Activated CD4-positive, alpha-beta T cell treated with anti-CD3 and anti-CD28 coated beads, Interleukin-2, amount 50 U/mL, for 4 hours (primary cell): ENCODE measurements at places on chromosomes 12 and 14.

DNA sequence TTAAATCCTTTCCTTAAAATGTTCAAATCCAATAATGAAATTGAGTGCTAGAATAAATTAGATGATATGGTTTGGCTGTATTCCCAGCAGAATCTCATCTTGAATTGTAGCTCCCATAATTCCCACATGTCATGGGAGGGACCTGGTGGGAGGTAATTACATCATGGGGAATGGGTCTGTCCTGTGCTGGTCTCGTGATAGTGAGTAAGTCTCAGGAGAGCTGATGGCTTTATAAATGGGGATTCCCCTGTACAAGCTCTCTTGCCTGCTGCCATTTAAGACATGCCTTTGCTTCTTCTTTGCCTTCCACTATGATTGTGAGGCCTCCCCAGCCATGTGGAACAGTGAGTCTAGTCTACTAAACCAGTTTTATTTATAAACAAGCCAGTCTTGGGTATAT lies 508.5 kb downstream of the ETNK1 start:
- no peak for DNase-seq

DNA sequence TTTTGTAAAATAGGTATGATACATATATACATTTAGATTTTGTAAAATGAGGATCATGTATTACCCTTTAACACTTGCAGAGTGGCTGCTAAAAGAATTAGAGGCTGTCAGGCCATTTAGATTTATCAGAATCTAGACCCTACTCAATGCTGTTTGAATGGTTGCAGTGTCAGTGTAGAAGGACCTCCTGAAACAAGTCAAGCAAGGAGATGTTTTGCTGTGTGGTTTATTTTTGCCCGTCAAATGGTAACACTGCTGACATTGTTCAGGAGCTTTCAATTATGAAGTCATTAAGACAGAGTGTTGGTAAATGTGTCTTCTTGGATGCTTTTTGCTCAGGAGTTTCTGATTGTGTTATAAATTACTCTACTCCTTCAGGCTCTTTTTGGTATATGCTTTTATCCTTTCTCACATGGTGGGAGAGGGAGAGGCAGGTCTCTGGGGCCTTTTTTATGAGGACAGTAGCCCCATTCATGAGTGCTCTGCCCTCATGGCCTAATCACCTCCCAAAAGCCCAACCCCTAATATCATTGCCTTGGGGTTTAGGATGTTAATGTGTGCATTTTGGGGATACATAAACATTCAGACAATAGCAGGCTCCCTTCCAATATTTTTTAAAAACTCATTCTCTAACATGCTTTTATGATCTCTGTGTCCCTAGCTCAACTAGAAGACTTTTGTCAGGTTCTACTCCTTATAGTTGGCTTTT lies 16.5 kb downstream of the EID3 start:
- DNase-seq, result no peak

- DNase-seq, result no peak
Observed at GRCh38 chr14:97021571-97022168, 224.5 kb downstream of the VRK1 start.

- DNase-seq, result no peak
Observed at GRCh38 chr12:90589956-90590355, 365.0 kb downstream of the CCER1 start.

- no peak for DNase-seq
Observed at GRCh38 chr12:47038270-47038748, 41.1 kb upstream of the PCED1B start.

DNA sequence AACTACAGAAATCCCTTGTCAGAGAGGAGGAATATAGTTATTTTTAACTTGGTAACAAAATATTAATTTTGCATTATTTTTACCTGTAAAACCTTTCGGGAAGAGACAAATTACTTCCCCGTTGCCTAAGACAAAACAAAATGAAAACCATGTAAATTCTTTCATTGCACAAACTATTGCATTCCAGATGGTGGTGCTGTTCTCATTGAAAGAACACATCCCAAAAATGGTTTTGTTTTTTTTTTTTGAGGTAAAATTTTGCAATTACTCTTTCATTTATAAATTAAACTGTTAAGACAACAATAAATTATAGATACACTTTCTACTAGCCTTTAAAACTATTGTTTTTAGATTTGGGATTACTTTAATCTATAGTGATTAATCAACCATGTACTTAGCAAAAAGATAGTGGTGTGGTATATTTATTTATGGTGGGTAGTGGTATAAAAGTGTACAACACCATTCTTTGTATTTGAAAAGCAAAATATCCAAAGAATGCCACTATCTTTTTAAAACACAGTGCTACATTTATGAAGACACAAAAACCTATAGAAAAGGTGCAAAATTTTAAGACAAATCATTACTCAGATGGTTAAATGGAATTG lies 115.5 kb downstream of the SLC38A1 start:
- no peak for DNase-seq

- no peak for DNase-seq
Observed at GRCh38 chr12:15608941-15609340, 180.2 kb downstream of the EPS8 start.

DNA sequence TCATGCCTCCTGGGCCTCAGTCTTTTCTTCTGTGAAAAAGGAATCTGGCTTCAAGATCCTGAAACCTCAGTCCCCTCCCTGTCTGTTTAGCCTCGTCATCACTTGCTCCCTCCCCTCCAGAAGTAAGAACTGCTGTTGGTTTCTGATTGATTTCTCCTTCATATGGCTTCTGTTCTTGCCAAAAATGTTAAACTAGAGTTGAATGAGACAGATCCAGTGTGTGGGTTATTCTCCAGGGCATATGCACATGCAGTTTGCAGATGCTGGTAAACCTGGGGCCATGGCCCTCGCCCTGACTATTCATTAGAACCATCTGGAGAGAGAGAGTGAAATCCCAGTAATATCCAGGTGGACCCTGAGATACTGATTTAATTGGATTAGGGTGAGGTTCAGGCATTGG lies 175.1 kb downstream of the TMEM132C start:
- no peak for DNase-seq

DNA sequence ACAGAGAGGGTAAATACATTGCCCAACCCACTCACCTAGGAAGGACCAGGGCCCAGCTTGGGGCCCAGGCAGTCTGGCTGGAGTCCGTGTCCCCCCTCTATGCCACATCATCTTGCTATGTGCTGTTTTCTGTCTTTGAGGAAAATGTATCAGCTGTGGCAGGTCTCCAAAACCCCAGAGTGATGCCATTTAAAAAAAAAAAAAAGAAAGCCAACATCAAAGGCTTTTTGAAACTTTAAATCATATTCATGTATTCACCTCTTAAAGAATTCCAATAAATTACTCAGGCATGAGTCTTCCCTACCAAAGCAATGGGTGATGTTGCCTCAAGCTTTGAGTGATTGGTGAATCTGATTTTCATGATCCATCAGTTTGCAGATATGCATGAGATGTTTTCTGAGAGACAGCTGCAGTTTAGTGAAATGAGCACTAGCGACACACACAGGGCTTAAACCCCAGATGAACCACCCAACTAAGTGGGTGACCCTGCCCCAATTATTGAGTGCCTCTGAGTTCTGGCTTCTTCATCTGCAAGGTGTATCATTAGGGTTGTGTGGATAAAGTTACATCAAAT lies 6.1 kb downstream of the KRT81 start:
- no peak for DNase-seq

- DNase-seq, result no peak
Observed at GRCh38 chr12:52579468-52580465, 6.1 kb upstream of the KRT74 start.

GRCh38 chr12:2264651-2265232 lies 212.0 kb downstream of the CACNA1C start:
- DNase-seq, result no peak

DNA sequence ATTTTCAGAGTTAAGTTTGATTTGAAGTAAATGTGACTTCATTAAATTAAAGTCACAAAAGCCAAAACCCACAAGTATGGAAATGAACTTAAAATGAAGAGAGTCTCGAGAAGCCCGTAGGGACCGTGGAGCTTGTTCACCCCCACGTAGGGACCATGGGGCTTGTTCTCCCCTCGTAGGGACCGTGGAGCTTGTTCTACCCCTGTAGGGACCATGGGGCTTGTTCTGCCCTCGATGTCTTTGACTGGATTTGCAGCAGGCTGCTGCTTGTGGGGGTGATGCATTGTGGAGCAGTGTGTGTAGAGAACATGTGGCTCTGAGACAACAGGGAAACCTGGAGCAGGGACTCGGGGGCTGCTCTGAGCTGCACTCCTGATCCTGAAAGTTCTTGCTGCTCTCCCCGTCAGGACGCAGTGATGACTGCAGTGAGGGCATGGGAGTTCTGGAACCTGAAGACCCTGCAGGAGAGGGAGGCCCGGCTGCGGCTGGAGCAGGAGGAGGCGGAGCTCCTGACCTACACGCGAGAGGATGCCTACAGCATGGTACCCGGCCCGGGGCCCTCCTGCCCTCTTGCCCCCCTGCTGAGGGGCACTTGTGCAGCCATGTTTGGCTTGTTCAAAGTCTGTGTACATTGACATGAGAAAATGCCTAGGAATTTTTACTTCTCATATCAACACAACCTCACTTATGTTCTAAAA lies 94.2 kb downstream of the EP400 start:
- no peak for DNase-seq

DNA sequence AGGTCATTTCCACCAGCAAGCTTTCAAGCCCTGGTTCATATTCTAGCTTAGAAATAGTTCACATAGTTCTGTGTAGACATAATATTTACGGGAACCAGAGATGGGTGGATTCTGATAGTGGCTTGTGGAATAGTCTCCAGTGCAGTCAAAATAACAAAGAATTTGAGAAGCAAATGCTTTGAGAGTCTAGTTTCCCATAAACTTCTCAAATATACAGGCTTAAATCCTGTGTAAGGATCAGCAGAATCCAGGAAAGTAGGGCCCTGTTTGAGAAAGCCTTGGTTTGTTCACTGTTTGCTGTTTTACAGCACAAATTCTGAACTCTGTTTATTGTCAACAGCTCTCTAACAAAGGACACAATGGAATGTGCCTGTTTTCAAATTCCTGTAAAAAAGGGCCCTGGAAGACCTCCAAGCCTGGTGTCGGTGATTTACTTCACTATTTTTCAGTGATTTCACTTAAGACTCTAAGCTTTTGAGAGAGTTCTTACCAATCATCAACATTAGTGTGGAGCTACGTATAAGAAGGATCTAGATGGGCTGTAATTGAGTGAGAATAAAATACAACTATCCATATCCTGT lies 11.4 kb upstream of the FOS start:
- no peak for DNase-seq

DNA sequence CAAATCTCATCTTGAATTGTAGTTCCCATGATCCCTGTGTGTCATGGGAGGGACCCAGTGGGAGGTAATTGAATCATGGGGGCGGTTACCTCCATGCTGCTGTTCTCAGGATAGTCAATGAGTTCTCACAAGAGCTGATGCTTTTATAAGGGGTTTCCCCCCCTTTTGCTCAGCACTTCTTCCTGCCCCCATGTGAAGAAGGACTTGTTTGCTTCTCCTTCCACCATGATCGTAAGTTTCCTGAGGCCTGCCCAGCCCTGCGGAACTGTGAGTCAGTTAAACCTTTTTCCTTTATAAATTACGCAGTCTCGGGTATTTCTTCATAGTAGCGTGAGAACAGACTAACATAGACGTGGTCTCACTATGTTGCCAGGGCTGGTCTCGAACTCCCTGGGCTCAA lies 56.1 kb upstream of the EIF5 start:
- no peak for DNase-seq

DNA sequence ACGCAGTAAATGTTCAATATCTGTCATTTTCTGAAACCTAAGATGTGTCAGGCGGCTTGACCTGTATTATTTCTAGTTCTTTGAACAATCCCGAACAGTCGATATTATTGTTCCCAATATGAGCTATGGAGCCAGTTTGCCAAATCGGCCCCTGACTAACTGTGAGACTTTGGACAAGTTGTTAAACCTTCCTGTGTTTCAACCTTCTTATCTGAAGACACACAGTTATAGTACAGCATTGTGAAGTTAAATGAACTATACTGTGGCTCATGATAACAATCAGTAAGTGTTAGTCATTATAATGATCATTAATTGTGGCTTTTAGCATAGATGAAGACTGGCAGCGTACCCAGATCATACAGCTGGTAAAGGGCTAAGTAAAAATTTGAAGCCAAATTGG lies 23.4 kb downstream of the DDX47 start:
- no peak for DNase-seq

DNA sequence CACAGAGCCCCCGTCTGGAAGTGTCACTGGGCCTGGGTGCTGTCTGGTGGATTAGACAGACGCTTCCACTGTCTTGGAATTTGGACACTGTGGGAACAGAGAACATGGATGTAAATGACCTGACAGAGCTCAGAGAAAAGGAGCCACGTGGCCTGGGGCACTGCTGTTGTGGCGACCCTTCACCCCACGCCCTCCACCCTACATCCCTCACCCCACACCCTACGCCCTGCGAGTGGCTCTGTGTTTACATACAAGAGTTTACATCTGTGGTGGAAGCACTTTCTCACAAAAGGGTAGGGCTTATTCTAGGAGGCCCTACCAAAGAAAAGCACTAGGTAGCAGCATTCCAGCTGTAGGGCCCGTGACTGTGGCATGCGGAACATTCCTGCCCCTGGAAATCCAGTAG lies 47.7 kb downstream of the B4GALNT3 start:
- no peak for DNase-seq

DNA sequence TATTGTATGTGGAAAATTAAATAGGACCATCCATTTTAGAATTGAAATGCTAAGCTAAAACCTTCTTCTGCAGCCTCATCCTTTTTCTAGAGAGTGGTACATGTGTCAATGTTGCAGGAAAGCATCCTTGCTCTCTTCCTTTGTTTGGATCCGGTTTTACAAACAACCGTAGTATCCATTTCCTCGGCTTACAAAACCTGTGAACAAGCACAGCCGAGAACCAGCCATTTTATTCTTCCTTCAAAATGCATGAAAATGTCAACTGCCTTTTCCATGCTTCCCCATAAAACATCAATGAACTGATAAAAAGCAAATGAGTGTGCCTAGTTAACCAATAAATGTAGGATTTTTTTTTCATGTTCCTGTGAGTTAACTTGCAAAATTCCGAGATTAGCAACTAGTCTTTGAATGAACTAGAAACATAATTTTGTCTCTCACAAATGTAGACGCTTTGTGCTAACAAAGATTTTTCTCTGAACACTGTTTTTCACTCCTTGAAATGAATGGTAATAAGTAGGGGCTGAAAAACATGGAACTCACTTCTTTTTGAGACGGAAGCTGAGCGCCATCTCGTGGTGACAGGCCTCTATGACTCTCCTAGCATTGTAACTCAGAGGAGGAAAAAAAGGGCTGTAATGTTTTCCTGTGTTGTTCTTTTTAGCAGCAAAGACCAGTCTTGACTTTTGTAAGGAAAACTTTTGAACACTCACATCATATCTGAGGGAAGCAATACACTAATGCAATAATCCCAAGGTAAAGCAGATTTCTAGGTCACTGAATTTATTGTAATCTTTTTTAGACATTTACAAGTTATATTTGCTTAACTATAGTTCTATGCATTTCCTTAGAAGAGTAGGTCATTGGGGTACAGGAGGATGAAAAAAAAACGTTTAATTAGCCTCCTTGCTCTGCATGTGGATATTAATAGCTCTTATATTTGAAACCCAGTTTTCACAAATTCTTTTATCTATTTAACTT lies 157.4 kb upstream of the FOXG1 start:
- DNase-seq, result no peak

GRCh38 chr14:90239139-90239538 lies 17.2 kb upstream of the PSMC1 start:
- DNase-seq, result no peak

GRCh38 chr12:12877781-12878455 lies 13.4 kb upstream of the GPRC5A start:
- DNase-seq, result no peak

GRCh38 chr12:104590022-104590421 lies 133.3 kb downstream of the CHST11 start:
- DNase-seq, result no peak
